Ovary (tissue), 10 donors: ENCODE measurements at places on chromosomes 2 and 18. TPM values are rescaled to one million over a fixed set of nuclear protein-coding genes. Genes with fewer than 3 reads are reported as not detected.

DNA sequence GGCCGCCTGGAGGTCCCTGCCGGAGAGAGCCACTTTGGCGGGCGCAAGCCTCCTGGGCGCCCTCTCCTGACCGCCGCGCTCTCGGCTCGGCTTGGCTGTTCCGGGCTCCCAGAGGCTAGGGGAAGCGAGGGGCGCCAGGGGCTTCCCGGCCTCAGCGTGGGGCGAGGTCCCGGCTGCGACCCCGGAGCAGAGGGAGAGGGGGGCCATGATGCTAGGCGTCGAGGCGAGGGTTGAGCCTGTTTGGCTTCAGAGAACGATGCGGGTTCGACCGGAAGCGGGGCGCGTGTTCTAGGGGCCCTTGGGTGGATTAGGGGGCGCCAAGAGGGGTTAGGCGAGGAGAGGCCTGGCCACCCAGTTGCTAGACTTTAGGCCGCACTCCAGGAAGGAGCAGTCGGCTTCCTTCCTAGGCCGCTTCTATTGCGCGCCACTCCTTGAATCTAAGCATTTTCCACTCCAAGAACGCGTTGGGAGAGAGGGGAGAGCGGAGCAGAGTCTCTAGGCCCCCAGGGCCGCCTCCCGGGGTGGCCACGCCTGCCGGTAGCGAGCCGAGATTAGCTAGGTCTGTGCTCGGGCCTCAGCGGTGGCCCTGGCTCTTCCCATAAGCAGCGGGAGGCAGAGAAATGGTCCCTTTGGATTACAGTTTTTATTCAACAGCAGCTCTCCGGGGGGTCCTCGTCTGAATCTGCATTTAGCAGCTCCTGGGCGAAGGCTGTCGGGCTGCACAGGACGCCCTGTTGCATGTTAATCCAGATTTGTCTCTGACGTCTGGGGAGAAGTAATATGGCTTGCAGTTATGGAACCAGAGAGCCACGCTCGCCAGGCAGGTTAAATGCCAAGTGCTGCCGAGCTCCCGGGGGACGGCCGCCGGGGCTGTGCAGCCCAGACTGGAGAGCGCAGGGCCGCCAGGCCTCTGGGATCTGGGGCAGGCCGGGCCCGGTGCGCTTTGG is 11.3 kb downstream of the MEIS1 start:
- peak; percentile 46 for DNase-seq

DNA sequence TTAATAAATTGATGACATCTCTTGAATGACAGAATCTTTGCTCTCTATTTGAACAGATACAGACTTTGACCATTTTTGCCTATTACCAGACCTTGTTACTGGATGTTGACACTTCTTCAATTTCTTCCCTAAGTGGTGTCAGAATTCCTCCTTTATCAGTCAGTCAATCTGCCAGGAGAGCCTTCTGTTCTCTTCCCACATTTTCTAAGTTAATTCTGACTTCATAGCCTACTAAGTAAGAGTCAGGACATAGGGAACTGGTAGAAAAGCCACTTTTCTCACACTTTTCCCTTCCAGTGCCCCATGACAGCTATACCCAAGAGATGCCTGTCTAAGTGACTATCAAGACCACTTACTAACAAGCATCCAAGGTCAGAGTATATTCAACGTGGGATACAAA is 1187.5 kb upstream of the NXPH2 start:
- no peak for DNase-seq

DNA sequence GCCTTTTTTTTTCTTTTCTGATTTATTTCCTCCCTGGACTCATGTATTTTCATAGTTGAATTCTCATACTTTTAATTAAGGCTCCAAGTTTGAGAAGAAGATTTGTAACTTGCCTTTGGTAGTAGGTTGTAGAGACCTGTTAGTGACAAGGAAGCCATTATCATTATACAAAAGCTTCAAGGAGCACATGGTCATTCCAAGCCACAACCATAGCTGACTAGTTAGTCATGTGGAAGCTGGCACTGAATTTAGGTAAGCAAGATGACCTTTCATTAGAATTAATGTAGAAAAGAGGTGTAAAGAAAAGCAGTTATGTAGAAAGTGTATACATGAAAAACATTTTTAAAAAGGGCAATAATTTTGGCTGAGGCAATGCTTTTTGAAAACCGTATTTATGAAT is 89.7 kb downstream of the LRP1B start:
- DNase-seq = no peak

DNA sequence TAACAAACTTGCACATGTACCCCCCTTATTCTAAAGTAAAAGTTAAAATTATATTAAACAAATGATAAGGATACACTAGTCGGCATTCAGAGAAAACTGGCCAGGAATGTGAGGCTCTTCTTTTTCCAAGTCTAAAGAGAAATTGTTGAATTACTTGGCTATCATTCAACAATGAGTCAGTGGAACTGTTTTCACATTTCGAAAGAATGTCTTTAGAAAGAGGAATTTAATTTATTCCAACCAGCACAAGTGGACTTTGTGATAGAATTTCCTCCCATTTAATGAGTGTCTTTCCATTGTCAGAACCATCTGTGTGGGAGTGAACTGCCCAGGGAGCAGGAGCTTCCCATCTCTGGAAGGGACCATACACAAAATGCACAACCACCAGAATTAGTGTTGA is 792.2 kb downstream of the EPHA4 start:
- no peak for DNase-seq

- no peak for DNase-seq
Measured at GRCh38 chr18:23871410-23871809, 143.1 kb upstream of the TTC39C start.

- DNase-seq = no peak
Measured at GRCh38 chr18:71450257-71450656, 1093.9 kb downstream of the CBLN2 start.

GRCh38 chr2:134685967-134686366 is 32.8 kb downstream of the TMEM163 start:
- DNase-seq = no peak

GRCh38 chr2:177324797-177325196 is 60.3 kb upstream of the NFE2L2 start:
- DNase-seq = no peak

DNA sequence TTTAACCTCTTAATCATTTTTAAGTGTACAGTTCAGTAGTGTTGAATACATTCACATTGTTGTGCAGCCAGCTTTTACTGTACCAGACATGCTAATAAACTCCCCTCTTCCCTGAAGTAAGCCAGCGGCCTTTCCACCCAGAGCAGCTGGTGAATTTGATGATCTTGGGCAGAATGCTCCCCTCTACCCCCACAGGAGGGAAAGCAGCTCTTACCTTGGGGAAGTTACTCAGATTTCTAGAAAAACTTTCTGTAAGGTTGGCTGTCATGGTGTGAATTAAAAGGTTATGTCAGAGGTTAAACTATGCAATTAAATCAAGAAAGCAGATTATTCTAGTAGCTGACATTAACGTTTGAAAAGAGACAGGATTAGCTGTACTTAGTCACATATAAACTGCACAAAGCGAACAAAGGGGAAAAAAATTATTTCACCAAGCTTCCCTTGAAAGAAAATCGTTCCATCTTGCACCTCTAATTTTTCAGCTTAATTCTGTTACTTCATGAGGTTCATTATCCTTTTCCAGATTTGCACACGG is 398.5 kb upstream of the NRP2 start:
- DNase-seq = no peak

DNA sequence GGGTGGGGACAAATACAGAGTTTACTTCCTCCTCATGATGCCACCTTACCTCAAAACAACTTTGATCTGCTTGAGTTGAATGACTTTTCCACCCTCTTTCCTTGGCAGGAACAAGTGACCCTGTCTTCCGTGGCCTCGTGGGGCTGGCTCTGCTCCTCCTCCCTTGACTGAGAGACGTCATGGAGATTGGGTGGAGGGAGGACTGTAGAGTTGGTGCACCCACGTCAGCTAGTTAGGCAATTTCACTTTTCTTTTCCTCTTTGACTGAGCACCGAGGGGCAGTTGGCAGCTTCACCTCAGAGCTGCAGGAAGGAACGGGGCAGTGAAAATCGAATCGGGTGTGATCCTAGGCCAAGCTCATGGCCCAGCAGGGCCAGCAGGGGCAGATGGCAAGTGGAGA is at the start of gene SP140:
TSS of gene SP140 (plus strand) at position 251 of the 400 bp plus-strand sequence. CDS start at position 360, 109 bp downstream.
- no peak for DNase-seq

DNA sequence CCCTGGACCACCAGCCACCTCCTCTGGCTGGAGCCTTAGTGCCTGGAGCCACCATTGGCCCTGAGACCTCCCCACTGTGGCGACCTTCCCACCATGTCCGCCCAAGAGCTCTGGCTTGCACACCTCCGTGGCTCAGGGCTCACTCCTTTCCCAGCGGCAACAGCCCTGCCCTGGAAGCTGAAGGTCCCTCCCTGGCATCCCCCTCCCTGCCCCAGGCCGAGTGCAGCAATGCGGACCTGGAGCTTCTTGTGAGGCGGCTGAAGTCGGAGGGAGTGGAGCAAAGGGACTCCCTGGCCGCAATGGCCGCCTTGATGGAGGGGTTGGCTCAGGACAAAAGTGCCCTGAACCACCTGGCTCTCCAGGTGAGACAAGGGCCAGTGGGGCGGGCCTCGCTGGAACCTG is 28.6 kb downstream of the CROCC2 start:
- DNase-seq = peak; percentile 32

DNA sequence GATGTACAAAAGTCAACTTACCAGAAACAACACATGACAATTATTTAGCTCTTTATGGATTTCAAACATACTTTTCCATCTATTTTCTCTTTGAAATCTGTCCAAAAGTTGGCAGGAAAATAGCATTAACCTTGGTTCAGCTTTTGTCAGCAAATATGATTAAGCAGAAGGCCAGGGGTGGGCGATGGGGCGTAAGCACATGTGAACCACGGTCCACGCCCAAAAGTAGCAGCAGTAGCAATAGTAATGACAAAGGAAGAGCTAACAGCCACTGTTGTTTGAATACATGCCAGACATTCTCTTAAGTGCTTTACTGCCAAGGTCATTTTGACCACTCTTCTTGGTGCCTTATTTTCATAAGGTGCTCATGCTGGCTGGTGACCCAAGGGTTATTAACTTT is 73.5 kb downstream of the ANTXR1 start:
- DNase-seq = no peak

GRCh38 chr2:213187833-213188532 is 36.6 kb upstream of the IKZF2 start:
- no peak for DNase-seq

DNA sequence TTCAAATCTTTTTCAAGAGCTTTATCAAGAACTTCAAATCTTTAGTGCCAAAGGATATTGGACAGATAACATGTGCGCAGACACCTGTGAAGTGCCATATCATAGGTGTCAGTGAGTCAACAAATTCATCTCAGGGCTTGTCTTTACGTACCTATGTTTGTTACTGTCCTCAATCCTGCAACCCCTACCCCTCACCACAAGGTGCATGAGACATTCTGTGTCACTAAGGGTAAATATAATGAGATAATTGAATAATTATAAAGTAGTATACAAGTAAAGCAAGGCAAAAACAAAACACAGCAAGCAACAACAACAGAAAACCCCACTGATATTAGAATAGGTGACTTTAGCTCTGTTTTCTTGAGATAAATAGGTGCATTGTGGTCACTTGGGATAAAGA is 1495.8 kb upstream of the TMEFF2 start:
- no peak for DNase-seq

GRCh38 chr2:218320704-218321336 is 28.5 kb upstream of the TMBIM1 start:
- DNase-seq = no peak

- no peak for DNase-seq
Measured at GRCh38 chr18:79413901-79414300, 18.2 kb downstream of the NFATC1 start.

DNA sequence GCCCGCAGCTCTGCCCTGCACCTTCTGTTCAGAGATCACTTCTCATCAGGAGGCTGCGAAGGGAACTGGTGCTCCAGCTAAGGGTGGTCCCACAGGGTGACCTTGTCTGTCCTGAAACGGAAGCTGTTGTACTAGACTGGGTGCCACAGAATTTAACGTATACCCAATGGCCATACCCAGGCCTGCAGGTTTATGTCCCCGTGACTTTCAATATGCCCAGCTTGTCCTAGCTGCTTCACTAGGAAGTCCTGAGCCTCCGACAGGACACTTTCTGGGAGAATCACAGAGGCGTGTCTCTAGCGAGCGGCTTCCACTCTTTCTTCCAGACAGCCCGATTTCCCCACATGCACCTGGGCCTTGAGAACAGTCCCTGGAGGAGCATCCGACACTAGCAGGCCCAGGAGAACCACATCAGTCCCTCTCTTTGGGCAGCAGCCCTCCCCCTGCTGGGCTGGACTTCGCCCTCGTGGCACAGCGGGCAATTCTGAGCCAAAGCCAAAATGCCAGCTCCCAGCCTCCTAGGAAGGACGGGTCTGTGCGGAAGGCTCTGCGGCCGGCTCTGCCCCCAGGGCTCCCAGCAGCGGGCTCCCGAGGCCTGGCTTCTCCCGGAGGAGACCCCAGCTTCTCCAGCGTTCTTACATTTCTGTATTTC is 91.9 kb upstream of the OTOS start:
- DNase-seq = no peak

- DNase-seq = no peak
Measured at GRCh38 chr18:49669403-49669802, 107.5 kb downstream of the LIPG start.

DNA sequence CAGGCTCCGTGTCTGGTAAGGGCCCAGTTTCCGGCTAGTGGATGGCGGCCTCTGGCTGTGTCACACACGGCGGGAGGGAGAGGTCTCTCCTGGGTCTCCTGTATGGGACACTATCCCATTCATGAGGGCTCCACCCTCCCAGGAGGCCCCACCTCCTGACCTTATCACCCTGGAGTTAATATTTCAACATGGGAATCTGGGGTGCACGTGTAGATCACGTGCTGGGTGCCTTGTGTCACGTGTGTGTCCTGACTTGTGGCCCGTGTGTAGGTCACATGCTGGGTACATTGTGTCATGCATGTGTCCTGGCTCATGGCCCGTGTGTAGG is 9.9 kb downstream of the NEU4 start:
- DNase-seq = no peak

DNA sequence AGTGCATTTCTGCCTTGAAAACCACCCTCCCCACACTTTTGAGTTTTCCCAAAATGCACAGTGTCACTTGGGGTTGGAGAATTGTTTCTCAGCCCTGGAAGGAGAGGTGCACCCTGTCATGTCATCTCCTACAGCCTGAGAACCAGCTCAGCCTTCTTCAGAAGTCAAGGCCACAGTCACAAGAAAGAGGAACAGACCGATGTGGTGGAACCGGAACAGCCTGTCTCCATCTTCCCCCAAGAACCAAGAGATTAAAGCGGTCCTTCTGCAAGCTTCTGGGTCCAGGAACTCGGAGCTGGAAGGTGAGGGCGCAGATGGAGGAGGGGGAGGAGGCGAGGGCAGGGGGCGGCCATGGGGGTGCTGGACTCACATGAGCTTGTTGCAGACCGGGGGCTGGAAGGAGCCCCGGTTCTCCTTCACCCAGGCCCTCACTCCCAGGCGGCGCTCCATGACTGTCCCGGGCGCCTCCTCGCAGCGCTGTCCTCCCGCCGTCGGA is 248 bp downstream of the HAAO start:
- peak; percentile 76 for DNase-seq

ARHGAP25 gene
- total RNA-seq = 15.6 TPM

OR6B2 gene
- total RNA-seq = not detected

UGT1A6 gene
- not detected for total RNA-seq

GPR39 gene
- 0.42 TPM for total RNA-seq

DNAJC5G gene
- total RNA-seq = not detected

NPAS2 gene
- total RNA-seq = 2.9 TPM

PRSS56 gene
- not detected for total RNA-seq

CASP10 gene
- 2.1 TPM for total RNA-seq

GPBAR1 gene
- total RNA-seq = 1.00 TPM

POU3F3 gene
- total RNA-seq = 0.10 TPM
